Choroid plexus epithelial cell (primary cell): ENCODE measurements at places on chromosomes 2 and 18.

GRCh38 chr2:69798290-69798908 is 31.1 kb upstream of the GMCL1 start:
- DNase-seq, result peak; percentile 61

DNA sequence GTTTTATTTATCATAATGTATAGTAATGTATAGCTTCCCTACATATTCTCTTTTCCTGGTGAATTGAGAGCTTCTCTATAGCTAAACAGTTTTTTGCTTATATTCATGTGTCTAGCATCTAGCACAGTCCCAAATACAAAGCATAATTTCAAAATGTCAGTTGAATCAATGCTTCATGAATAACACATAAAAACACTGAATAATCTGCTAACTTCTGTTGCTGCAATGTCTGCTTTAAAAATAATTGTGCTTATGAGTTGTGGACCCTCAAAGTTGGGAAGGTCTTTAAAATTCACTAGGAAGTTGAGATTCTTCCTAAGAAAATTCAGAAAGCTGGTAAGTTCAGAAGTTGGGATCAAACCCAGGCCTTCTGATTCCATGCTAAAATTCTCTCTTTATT is 600.9 kb upstream of the FAM98A start:
- no peak for DNase-seq

- DNase-seq, result peak; percentile 62
These were observed 1481.6 kb upstream of the PIK3C3 start for GRCh38 chr18:40473221-40474029.

GRCh38 chr2:159795841-159796690 is 1.9 kb downstream of the CD302 start:
- peak; percentile 53 for DNase-seq

- peak; percentile 30 for DNase-seq
These were observed 51.5 kb upstream of the PHLPP1 start for GRCh38 chr18:62663731-62664336.

DNA sequence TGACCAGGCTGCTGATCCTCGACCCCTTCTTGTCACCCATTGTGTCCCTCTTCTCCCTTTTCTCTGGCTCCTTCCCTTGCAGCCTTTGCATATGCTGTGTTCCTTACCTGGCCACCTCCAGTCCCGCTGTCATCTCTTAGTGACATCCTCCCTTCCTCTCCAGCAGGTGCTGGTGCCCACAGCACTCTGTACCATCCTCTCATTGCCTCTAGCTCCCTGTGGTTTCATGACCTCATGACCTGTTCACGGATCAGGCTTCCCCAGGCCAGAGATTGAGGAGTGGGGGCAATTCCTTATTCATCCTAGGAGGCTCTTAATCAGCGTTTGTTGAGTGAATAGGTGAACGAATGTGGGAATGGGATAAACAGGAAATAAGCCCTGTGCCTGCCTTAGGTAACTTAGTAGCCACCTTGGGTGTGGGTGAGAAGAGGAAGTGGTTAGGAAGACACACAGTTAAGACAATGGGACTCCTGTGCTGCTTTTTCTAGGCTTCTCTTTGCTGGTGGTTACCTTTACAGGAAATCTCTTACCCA is 35.5 kb downstream of the ITGA6 start:
- no peak for DNase-seq

DNA sequence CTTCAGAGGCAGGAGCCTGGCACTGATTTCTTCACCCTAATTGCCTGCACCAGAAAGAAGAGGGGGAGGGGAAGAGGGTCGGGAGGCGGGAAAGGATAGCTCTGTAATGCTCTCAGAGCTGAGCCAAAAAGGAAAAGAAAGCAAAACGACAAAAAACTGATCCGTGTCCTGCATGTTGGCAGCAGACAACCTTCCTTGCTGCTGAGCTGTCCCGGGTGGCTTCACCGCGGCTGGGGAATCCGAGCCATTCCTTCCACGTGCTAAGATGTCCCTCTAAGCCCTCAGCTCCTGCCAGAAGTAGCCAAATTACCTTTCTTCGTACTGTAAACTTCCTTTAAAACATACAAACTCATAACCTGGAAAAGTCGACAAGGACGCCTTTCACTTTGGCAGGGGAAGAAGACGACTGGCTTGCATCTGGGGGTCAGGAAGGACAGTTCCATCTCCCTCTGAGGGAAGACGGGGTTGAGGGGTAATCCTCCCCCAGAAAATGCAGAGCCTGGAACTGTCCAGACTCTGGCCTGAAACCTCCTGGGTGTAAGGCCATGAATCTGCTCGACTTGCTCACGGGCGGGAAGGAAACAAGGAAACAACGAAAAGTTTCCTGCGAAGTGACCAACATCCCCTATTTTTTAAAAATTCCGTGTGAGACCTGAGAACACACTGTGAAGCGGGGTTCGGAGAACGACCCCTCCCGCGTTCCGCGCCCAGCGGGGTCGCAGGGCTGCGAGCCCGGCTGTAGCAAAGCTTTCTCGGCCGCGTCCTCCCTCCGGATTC is 7.7 kb downstream of the OTX1 start:
- no peak for DNase-seq

- DNase-seq, result no peak
These were observed 32.2 kb downstream of the UBR3 start for GRCh38 chr2:169859423-169859822.

- DNase-seq, result no peak
These were observed 16.1 kb upstream of the CD207 start for GRCh38 chr2:70851704-70852103.
